ENCODE measurements at places on chromosomes 7 and 10.

GRCh38 chr10:52747694-52748093 is 24.9 kb downstream of the MBL2 start:
- no peak for DNase-seq

DNA sequence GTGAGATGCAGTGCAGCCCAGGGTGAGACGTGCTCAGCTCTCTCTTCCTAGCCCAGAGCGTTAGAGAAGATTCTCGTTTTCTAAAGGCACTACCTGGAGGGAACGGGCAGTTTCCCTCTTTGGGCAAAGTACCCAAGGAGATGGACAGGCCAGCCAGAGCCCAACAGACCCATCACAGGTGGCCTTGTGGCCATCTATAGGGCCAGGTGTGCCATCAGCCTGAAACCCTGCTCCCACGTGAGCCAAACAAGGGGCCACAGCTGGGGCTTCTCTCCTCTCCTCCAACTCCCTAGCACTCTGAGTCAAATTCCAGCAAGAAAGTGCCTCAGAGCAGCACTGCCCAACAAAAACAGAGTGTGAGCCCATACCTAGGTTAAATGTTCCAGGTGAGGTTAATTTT is 22.3 kb downstream of the CHST15 start:
- DNase-seq: no peak

GRCh38 chr7:128884561-128885369 is 22.1 kb downstream of the ATP6V1F start:
- no peak for DNase-seq

DNA sequence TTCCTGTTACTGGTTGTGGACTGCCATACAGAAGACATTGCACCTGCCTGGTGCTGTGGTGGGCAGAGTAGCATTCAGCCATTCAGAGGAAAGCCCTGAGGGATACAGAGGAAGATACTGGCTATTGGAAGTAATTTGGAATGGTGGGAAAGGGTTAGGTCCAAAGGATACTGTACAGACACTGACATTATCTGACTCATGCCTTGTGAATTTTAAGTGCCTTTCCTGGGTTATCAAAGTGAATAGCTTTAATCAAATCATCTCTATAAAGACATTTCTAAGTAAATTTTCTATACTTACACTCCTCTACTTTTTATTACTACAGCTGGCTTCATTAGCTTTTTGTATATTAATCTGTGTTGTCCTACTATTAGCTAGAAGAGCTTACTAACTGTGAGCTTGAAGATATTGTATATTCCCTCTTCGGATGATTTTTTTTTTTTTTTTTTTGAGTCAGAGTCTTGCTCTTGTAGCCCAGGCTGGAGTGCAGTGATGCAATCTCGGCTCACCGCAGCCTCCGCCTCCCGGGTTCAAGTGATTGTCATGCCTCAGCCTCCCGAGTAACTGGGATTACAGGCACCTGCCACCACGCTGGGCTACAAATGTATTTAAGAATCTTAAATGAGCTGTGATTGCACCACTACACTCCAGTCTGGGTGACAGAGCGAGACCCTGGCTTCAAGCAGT is 186.5 kb downstream of the ADK start:
- DNase-seq: no peak

DNA sequence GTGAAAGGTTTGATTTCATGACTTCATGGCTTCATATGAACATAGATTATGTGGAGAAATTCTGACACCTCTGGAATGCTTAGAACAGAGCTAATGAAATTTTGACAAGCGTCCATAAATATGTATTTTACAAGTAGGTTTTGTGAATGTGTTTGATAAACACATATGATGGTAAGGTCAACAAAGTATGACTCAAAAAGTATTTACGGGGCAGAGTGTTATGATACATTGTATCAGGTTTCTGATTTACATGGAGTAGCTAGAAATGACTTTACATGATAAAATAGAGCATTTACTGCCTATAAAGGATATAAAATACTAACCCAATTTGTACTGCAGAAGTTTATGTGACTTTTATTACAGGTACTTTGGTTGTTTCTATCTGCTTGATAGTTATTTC is 206.3 kb downstream of the MDFIC start:
- no peak for DNase-seq

GRCh38 chr7:99369767-99370391 is 4.7 kb upstream of the ARPC1B start:
- DNase-seq: no peak

DNA sequence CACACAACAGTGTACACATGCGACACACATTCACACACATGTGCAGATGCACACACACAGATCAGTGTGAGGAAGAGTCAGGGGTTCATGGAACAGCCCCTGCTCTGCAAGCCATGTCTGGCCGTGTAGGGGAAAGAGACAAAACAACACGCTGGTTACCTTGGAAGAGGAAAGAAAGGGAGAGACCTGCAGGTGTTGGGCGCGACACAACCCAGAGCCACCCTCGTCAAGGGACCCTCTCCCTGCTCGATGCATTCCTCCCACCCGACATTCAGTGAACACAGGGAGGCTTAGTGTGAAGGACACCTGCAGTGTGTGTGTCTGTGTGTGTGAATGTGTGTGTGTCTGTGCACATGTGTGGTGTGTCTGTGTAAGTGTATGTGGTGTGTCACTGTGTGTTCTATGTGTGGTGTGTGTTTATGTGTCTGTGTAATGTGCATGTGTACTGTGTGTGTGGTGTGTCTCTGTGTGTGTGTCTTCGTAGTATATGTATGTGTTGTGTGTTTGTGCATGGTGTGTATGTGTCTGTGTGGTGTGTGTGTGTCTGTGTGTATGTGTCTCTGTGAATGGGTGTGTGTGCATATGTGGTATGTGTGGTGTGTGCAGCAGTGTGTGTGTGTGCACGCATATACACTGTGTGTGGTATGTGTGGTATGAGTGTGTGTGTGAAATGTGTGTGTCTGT is 69.5 kb upstream of the PITRM1 start:
- no peak for DNase-seq

DNA sequence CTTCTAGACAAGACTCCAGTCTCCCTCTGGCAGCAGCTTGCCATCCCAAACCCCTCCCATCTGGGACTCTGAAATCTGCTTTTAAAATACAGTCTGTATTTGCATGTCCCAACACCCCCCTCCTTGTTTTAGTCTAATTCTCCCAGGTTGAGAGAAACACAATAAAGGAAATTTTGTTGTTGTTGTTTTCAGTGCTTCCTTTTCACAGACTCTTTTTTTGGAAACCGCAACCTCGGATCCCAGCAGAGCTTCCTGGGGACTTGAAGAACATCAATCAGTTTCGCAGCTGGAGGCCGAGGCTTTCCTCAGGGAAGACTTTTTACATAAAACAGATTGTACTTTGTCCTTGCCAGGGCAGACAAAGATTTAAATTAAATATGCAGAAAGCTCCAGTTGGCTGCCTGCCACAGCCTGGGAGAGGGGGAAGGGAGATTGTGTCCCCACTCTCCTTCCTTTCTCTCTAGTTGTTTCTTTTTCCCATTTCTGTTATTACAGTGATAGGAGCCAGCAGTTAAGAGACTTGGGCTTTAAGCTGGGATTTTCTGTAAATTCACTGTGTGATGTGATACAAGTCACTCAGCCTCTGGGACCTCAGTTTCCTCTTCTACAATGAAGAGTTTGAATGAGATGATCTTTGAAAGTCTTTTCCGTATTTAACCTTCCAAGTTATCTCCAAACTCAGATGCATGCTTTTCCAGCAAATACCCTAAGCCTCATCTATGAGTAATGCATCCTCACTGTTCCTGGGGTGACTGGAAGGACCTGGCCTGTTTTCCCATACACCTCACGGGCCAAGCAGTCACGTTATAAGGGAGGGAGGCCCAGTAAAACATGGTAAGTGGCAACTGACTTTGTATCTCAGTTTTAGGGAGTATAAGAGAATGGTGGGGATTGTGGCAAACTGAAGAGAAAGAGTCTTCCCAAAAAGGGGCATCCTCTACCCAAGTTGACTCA is 192.3 kb downstream of the REEP3 start:
- DNase-seq: no peak

- peak; percentile 26 for DNase-seq
Observed at GRCh38 chr7:139725858-139726484, 51.8 kb downstream of the HIPK2 start.

GRCh38 chr10:45408421-45409319 is 34.7 kb downstream of the ALOX5 start:
- no peak for DNase-seq

DNA sequence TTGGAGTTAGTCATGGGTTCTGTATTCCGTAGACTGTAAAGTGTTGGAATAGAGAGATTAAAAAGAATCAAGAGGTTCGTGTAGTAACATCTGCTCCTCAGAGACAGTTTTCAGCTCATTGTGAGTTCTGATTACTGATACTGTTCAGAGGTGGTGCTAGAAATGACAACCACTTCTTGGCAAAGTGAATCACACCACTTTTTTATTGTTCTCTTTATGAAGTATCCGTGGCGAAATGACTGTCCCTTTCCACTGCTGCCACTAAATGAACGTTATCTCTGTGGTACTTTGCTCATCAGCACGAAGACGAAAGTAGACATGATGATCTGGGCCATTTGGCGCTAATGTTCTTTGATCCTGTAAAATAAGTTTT is 860 bp downstream of the RPP30 start:
- no peak for DNase-seq

- DNase-seq: peak; percentile 38
Observed at GRCh38 chr7:29102558-29103151, 43.7 kb downstream of the CPVL start.

- no peak for DNase-seq
Observed at GRCh38 chr7:17598846-17599245, 300.4 kb downstream of the AHR start.

DNA sequence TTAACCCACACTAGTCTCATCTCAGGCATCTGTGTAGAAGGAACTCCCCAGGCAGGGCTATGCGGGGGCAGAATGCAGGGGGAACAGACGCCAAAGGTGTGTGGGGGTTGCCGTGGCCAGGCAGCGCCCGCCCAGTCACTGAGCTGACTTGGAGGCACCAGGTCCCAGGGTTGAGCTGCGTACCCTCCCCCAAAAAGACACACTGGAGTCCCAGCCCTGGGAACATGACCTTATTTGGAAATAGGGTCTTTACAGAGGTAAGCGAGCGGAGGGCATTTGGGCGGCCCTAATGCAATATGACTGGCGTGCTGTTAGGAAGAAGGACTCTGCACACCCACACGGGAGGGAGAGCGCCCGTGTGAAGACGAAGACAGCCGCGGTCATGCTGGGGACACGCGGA is 274.5 kb downstream of the DNAJB6 start:
- no peak for DNase-seq

DNA sequence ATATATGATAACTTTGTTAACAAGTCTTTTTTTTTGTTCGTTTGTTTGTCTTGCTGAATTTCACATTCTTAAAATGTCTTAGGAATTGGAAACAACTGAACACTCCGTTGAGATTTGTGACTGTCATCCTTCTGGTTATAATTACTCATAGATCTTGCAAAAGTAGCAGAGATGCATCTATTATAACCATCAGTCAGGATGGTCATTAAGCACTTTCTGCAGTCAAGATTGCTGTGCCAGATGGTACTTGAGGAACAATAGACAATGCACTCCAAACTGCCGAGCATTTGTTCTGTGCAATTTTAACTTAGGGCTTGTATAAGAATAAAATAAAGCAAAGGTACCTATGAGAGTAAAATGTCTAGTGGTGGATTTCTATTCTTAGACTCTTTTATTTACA is 710.1 kb upstream of the KCND2 start:
- DNase-seq: no peak

DNA sequence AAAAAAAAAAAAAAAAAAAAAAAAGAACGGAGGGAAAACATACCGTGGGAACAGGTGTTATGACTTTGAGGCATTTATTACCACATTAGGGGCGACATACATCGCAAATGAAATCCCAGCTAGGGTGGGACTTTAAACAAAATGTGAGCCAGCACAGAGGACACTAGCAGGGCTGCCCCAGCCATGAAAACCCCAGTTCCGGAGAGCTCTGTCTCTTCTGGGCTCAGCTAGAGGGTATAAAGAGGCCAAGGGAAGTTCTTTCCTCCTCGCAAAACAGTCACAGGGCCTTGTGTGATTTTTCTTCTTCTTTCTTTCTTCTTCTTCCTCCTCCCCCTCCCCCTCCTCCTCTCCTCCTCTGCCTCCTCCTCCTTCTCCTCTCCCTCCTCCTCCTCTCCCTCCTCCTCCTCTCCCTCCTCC is 59.9 kb upstream of the ECHDC3 start:
- no peak for DNase-seq

- DNase-seq: no peak
Observed at GRCh38 chr7:77862691-77863090, 64.1 kb downstream of the PHTF2 start.

GRCh38 chr10:105387971-105388370 is 746.9 kb downstream of the SORCS3 start:
- no peak for DNase-seq

DNA sequence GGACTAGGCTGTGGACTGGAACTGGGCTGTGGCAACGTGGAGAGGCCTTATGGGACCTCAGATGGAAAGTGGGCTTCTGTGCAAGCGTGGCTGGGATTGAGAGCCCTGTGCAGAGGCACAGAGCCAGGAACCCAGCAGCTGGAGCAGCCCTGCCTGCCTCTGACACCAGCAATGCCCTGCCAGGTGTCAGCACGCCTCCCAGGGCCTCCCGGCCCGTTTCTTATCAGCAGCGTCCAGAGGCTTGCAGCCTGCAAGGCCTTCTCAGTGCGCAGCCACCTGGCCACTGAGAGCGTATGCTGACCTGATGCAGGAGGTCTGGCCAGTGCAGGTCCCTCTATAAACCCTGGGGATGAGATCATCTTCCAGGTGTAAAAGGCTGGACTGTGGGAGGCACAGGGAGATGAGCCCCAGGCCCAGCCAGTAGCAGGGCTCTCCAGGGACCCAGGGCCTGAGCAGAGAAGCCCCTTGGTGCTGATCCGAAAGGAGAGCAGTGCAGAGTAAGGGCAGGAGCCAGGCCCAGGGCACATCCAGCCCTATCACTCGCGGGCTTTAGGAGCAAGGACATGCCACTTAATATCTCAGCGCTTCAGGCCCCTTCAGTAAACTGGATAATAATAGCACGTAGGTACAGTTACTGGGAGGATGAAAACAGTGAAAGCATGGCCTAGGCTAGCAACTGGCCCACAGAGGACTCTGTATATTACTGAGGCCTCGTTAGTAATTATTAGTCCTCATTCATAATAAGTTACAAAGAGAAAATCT is 38.8 kb upstream of the ANTXRL start:
- no peak for DNase-seq

- no peak for DNase-seq
Observed at GRCh38 chr10:131750973-131751826, 149.6 kb upstream of the PPP2R2D start.

DNA sequence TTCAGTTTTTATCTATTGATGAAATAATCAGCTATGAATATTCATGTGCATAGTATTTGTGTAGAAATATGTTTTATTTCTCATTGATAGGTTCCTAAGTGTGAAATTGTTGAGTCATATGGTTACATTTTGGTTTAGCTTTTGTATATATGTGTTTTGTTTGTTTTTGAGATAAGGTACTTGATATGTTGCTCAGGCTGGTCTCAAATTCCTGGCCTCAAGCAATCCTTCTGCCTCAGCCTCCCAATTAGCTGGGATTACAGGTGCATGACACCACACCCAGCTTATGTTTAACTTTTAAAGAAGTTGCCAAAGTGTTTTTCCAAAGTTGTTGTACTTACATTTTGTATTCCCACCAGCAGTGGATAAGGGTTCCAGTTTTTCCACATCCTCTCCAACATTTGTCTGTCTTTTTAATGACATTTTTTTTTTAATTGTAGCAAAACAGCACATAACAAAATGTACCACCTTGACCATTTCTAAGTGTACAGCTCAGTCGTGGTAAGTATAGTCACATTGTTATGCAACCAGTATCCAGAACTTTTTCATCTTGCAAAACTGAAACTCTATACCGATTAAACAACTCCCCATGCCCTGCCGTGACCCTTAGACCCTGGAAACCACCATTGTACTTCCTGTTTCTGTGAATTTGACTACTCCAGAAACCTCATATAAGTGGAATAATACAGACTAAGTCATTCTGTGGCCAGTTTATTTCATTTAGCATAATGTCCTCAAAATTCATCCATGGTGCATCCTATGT is 12.6 kb upstream of the UBE2D1 start:
- DNase-seq: peak; percentile 30

All from CD4-positive, alpha-beta T cell treated with Interleukin-4 for 1 hour (primary cell).